SK-MEL-5 (cell line): ENCODE measurements at places on chromosomes 13 and 19. TPM values are rescaled to one million over a fixed set of nuclear protein-coding genes. Genes with fewer than 3 reads are reported as not detected.

DNA sequence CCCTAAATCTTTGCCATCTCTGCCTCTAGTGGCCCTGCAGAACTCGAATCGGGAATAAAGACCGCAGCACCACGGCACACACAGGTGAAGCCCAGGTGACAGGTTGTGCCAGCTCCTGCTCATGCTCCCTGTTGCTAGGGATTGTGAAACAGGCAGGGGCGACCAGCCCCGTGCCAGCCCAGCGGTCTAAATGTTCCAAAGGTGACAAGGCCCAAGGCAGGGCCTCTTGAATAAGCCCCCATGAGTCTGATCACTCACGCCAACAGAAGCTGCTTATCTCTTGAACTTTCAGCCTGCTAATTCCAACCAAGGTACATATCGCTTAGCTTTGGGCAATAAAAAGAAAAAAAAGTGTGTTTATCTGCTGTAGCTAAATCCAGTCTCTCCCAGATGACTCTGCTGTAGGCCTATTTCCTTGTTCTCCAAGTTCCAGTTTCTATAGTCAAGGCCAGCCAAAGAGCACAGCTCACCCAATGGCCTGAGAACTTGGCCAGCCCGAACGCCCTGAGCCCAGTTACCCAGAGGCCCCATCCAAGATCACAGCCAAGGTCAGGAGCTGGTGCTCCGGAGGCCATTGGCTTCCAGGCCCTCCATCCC is 191.1 kb upstream of the GPR12 start:
- DNase-seq, result no peak

- no peak for DNase-seq
Measured at GRCh38 chr19:28307487-28307886, 905.5 kb downstream of the UQCRFS1 start.

- no peak for DNase-seq
Measured at GRCh38 chr13:93765062-93765461, 538.5 kb downstream of the GPC6 start.

GRCh38 chr13:52383366-52383765 is 22.6 kb downstream of the THSD1 start:
- no peak for DNase-seq

GRCh38 chr19:788686-788982 is 8.6 kb upstream of the PTBP1 start:
- DNase-seq, result no peak

- DNase-seq, result peak; percentile 65
Measured at GRCh38 chr13:102402290-102402689, 442 bp upstream of the FGF14 start.

The CA11 gene
- 5.1 and 7.1 TPM in 2 replicates for total RNA-seq
